ENCODE measurements at places on chromosomes 16 and 17.
A peak's percentile ranks its signal among the peaks of the same experiment; 100 is the strongest.

DNA sequence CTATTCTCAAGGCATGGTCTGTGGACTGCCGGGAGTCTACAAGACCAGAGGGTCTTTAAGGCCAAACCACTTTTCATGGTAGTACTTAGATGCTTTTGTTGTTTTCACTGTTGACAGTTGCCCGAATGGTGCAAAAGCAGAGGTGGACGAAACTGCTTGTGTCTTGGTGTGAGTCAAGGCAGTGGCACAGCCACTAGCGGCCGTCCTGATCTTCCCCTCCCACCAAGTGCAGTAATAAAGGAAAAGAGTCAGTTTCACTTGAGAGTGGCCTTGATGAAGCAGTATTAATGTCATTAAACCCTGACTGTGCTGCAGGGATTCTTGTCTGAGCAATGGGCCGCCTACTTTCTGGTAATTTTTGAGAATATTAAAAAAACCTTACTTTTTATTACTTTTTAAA lies 109.1 kb downstream of the PRKCA start:
- DNase-seq, result no peak

GRCh38 chr16:11333010-11333409 lies 12.2 kb upstream of the RMI2 start:
- no peak for DNase-seq

DNA sequence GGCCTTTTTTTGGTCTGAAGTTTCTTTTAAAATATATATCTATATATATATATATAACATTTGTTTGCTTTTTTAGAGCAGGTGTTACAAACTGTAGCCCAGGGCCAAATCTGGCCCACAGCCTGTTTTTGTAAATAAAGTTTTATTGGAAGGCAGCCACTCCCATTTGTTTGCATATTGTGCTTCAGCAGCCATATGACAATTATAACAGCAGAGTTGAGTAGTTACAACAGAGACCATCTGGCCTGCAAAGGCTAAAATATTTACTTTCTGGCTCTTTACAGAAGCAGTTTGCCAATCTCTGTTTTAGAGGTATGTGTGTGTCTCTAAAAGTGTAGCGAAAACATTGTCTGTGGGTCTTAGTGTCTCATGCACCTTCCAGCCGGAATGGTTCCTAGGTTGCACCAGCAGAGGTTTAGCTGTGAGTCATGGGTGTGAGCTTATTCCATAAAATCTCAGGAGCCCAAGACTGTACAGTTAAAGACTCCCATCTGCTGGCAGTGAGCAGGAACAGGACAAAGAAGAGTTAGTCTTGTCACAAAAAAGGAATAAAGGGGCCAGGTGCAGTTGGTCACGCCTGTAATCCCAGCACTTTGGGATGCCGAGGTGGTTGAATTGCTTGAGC lies 23.8 kb downstream of the LCMT1 start:
- no peak for DNase-seq

DNA sequence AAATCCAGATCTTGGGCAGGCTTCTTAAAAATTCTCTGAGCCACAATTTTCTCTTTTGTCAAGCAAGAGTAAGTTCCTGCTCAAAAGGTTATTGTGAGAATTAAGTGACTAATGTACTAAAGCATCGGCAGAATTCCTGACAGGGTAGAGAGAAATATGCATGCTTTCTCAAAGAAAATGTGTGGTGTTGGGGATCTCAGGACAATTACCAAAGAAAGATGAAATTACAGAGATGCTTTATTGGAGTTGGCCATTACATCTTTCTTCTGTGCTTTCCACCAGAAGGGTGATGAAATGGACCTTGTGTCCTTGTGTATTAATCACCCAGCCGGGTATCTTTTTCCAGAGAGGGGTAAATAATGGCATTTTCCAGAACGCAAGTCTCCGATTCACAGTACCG lies 1.7 kb upstream of the USP43 start:
- no peak for DNase-seq

DNA sequence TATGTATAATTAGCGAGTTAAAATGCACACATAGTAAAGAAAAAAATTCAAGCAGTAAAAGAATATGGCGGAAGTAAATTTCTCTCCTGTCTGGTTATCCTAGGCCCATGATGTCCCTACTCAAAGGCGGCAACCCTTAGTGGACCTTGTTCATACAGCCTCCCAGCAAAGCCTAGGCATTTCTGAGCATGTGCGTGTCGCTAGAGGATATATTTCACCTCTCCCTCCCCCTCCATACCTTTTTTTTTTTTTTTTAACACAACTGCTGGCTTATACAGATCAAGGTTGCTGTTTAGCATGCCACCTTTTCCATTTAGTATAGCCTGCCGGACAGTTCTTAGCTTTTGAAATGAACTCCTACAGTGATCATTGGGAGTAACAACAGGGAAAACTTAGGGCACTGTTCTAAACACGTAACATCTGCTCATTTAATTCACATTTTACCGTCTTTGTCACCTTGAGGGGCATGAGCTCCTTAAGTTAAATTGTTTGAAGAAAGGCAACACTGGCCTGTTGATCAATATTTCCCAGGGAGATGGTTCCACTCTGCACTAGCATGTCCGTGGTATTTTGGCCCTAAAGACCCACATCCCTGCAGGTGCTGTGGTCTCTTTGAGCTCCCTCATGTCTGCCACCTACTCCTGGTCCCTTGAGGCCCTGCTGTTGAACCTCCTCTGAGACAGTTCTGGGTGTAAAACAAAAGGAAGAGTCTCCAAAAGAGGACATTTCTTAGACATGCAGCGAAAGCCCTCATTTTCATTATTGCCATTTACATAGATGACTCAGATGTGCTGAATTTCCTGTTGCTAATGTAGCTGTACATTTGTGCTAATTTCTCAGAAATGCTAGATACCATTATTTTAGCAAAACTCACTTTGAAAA lies 4.1 kb upstream of the TNFRSF13B start:
- no peak for DNase-seq

GRCh38 chr17:7632492-7632894 lies 2.6 kb downstream of the SHBG start:
- no peak for DNase-seq

DNA sequence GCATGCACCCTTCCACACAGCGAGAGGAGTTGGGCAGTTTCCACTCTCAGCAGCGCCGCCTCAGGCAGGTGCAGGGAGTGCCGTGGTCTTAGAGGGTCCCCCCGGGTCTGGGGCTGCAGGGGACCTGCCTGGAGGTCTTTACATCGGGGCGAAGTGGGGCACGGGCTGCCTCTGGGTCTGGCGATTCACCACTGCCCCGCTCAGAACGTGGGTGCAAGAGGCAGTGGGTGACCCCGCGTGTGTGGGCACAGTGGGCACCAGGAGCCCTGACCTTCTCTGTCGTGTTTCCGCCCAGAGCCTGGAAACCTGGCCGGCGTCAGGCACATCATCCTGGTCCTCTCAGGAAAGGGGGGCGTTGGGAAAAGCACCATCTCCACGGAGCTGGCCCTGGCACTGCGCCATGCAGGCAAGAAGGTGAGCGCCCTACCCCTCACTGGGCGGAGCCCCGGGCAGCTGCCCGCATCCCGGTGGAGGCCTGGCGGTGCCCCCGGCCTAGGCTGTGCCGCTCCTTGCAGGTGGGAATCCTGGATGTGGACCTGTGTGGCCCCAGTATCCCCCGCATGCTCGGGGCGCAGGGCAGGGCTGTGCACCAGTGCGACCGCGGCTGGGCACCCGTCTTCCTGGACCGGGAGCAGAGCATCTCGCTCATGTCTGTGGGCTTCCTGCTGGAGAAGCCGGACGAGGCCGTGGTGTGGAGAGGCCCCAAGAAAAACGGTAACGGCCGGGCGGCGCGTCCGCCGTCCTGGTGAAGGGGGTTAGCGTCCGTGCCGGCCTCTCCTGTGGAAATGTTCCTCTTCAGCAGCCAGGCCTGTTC lies 3.7 kb downstream of the NUBP2 start:
- no peak for DNase-seq

DNA sequence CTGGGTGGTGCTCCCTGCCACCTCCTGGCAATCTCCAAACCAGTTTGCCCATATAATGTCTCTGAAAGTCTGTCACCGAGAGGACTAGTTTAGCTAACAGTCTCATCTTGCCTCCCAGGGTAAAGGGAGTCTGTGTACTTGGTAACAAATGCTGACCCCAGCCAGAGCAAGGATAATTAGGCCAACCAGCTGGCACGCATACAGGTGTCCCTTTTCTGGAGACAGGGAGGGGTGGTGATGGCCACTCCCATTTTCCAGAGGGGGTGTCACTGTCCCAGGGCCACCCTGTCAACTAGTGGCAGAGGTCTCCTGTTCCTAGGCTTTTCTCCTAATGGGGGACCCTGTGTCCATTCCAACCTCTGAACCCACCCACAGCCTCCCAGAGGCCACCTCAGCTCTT lies 8.1 kb downstream of the FAM83G start:
- DNase-seq, result no peak

DNA sequence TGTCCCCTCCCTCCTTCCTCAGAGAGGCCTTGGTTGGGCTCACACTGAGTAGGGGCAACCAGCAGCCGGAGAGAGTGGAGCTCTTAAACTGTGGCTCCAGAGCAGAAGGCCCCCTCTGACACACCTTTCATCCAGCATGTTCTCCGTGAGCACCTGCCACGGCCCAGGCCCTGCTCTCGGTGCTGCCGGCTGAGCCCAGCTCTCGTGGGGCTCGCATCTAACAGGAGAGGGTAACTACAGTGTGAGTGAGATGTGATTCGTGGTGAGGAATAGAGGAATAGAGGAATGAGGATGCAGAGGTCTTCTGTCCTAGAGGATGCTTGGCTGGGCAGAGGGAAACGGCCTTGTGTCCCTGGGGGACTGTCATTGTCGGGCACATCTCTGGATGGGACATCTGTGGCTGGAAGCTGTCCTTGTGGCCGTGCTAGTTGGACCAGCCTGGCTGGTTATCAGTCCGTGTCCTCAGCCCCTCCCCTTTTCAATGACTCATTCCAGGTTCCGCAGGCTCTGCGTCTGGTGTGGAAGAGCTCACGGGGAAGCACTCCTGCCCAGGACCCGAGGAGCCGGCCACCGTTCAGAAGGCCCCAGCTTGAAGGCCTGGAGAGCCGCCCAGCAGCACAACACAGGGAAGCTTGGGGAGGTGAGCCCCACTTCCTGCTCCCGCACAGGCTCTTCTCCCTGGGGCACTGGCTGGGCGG lies 11.9 kb upstream of the DNASE1 start:
- peak; percentile 47 for DNase-seq
